Gastroesophageal sphincter (tissue), 4 donors: ENCODE measurements at places on chromosomes 4 and X. TPM values are rescaled to one million over a fixed set of nuclear protein-coding genes. Genes with fewer than 3 reads are reported as not detected.
A peak's percentile ranks its signal among the peaks of the same experiment; 100 is the strongest.

CSAG2 gene
- not detected for total RNA-seq

TRPC5OS gene
- not detected for total RNA-seq

SLIT2 gene
- total RNA-seq, result 71.3 TPM

EPHA5 gene
- 0.78 TPM for total RNA-seq

SATL1 gene
- total RNA-seq, result not detected

CPE gene
- 175 TPM for total RNA-seq

GPM6B gene
- total RNA-seq, result 52.1 TPM

SNCA gene
- total RNA-seq, result 16.0 TPM

EDNRA gene
- 5.9 TPM for total RNA-seq

GRCh38 chr4:8613421-8614364, 21.1 kb downstream of the CPZ start:
- ATAC-seq, result no peak

- no peak for ATAC-seq
Observed at GRCh38 chr4:60857130-60857753, 342.9 kb upstream of the ADGRL3 start.

GRCh38 chr4:39609454-39609931, 29.2 kb downstream of the SMIM14 start:
- no peak for ATAC-seq

GRCh38 chrX:7247346-7247745, 99.4 kb upstream of the PUDP start:
- no peak for ATAC-seq

GRCh38 chr4:152640058-152640921, 39.5 kb downstream of the TMEM154 start:
- no peak for ATAC-seq

GRCh38 chr4:119683518-119683917, 54.9 kb upstream of the PDE5A start:
- ATAC-seq, result peak; percentile 78

GRCh38 chr4:125801373-125801772, 486.6 kb downstream of the FAT4 start:
- no peak for ATAC-seq

DNA sequence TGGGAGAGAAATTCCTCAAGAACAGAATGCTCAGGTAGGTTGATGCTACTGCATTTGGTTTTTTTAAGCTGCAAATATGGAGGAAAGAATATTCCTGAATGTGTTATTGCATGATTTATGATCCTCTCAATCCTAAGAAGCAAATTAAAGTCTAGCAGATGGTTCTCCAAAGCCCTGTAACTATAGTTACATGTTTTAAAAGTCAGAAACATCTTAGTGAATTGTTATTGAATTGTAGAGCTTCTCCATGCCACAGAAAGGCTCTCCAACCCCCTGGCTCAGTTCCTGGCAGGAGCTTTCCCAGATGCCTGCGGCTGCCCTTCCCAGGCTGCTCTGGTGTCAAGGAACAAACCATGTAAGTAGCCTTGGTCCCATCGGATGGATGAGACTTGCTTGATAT, 227.8 kb upstream of the GATB start:
- no peak for ATAC-seq

DNA sequence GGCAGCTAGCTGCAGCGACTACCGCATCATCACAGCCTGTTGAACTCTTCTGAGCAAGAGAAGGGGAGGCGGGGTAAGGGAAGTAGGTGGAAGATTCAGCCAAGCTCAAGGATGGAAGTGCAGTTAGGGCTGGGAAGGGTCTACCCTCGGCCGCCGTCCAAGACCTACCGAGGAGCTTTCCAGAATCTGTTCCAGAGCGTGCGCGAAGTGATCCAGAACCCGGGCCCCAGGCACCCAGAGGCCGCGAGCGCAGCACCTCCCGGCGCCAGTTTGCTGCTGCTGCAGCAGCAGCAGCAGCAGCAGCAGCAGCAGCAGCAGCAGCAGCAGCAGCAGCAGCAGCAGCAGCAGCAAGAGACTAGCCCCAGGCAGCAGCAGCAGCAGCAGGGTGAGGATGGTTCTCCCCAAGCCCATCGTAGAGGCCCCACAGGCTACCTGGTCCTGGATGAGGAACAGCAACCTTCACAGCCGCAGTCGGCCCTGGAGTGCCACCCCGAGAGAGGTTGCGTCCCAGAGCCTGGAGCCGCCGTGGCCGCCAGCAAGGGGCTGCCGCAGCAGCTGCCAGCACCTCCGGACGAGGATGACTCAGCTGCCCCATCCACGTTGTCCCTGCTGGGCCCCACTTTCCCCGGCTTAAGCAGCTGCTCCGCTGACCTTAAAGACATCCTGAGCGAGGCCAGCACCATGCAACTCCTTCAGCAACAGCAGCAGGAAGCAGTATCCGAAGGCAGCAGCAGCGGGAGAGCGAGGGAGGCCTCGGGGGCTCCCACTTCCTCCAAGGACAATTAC, 1.4 kb downstream of the AR start:
- peak; percentile 12 for ATAC-seq

DNA sequence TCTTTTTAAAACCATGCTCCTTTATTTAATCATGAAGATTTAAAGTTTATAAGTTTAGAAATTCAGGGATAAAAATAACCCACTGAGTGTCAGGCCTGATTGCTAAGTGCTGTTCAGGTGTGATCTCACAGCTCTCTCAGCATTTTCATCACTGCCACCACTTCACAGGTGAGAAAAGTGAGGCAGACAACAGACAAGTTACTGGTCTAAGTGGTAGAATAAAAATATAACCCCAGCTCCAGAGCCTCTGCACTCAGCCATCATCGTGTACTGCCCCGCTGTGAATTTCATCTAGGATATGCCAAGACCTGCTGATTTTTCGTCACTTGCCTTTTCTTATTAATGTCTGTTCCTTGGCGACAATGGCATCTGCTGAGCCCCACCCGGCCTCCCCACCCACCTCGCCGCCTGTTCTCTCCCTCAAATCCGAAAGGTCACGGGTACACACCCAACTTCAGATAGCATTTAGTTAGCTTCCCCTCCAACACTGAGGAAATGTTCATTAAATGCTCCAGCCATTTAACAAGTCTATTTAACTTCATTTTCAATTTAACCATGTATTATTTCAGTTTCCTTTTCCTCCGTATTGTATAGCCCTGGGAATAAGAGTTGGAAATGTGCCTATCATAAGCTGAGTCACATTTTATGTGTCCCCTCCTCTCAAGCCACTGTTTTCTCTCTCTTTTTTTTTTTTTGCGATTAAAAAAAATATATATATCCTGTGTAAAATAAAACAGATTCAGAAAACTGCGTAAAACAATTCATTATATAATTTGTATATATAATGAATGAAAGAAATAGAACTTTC, 236.5 kb downstream of the CBR4 start:
- ATAC-seq, result no peak

GRCh38 chrX:25017667-25018247, 2.0 kb upstream of the ARX start:
- ATAC-seq, result no peak
